ENCODE measurements at places on chromosomes 5 and 9.

GRCh38 chr9:1979741-1980367, 35.3 kb upstream of the SMARCA2 start:
- H3K36me3 ChIP-seq: no peaks in the 10 kb centered on the region
- H3K4me3 ChIP-seq: no peak overlapping the region
- no peaks in the 10 kb centered on the region for H3K4me1 ChIP-seq
- H3K27me3 ChIP-seq: no peaks in the 10 kb centered on the region
- H3K27ac ChIP-seq: no peak overlapping the region

DNA sequence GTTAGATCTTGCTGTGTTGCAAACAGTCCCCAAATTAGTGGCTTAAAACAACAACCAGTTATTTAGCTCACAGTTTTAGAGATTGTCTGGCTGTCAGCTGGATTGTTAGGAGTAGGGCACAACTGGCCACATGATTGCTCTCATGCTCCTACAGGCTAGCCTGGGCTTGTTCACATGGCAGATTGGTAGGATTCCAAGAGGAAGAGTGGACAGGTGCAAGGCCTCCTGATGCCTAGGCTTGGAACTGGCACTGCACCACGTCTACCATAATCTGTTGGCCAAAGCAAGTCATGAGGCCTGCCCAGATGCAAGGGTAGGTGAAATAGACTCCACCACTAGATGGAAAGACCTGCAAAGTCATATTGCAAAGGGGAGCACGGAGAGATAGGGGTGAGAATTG, 76.4 kb downstream of the ACER2 start:
- H3K36me3 ChIP-seq: no peaks in the 10 kb centered on the region
- H3K27me3 ChIP-seq: no peaks in the 10 kb centered on the region
- H3K27ac ChIP-seq: no peak overlapping the region
- no peak overlapping the region for H3K4me3 ChIP-seq
- no peaks in the 10 kb centered on the region for H3K4me1 ChIP-seq
- DNase-seq: no peak

GRCh38 chr9:134782921-134783698, 97.5 kb upstream of the FCN2 start:
- no peaks in the 10 kb centered on the region for H3K36me3 ChIP-seq
- no peaks in the 10 kb centered on the region for H3K4me1 ChIP-seq
- H3K27me3 ChIP-seq: no peaks in the 10 kb centered on the region
- H3K27ac ChIP-seq: no peak overlapping the region
- H3K4me3 ChIP-seq: no peak overlapping the region

- no peaks in the 10 kb centered on the region for H3K4me1 ChIP-seq
- no peaks in the 10 kb centered on the region for H3K27me3 ChIP-seq
- no peak overlapping the region for H3K27ac ChIP-seq
- no peak for DNase-seq
- H3K36me3 ChIP-seq: no peaks in the 10 kb centered on the region
- no peak overlapping the region for H3K4me3 ChIP-seq
Observed at GRCh38 chr5:43422143-43422542, 10.0 kb upstream of the CCL28 start.

DNA sequence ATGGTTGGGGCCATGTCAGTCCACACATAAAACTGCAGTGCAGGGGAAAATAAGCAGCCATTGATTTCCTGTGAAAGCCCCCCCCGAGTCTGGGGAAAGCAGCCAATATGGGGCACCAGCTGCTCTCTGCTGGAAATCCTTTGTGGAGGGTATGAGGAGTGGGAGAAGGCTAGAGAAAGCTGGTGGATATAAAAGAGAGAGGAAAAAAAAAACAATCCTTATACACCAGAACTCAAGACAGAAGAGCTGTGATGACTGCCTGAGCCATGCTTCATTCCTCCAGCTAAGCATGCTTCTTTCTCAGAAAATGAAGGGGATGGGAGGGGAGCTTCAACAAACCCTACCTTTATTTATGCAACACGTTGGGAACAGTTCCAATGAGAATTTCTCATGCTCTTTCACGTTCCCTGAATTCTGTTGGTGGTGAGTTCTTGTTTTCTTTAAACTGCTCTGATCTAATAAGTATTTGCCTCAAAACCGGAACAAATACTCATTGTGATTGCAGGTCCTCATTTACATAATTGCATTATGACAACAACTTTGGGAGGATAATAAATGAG, 688.0 kb upstream of the SEMA6A start:
- DNase-seq: no peak
- no peaks in the 10 kb centered on the region for H3K27me3 ChIP-seq
- no peak overlapping the region for H3K4me3 ChIP-seq
- no peak overlapping the region for H3K27ac ChIP-seq
- no peaks in the 10 kb centered on the region for H3K36me3 ChIP-seq
- no peaks in the 10 kb centered on the region for H3K4me1 ChIP-seq

GRCh38 chr5:151151793-151152192, 5.8 kb downstream of the ANXA6 start:
- H3K27ac ChIP-seq: peak overlapping the region; percentile 64
- no peaks in the 10 kb centered on the region for H3K36me3 ChIP-seq
- H3K4me3 ChIP-seq: no peak overlapping the region

DNA sequence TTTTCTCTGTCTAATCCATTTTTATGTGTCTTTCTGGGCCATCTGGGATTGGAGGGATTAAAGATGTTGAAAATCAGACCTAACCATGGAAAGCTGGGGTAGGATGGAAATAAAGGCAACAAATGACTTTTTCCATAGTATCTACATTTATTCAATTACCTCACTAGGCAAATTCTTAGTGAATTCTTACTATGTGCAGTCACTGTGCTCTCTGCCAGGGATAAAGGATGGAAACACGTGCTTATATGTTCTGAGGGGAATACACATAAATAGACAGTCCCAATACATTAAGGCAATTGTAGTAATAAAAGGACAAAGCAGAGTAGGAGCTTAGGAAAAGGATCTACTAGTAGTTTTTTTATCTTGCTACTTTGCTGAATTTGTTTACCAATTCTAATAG, 214.2 kb downstream of the PRR16 start:
- no peaks in the 10 kb centered on the region for H3K36me3 ChIP-seq
- H3K27me3 ChIP-seq: no peaks in the 10 kb centered on the region
- H3K4me3 ChIP-seq: no peak overlapping the region
- no peak for DNase-seq
- H3K4me1 ChIP-seq: peaks cover 6% of the 10 kb centered on the region
- no peak overlapping the region for H3K27ac ChIP-seq

DNA sequence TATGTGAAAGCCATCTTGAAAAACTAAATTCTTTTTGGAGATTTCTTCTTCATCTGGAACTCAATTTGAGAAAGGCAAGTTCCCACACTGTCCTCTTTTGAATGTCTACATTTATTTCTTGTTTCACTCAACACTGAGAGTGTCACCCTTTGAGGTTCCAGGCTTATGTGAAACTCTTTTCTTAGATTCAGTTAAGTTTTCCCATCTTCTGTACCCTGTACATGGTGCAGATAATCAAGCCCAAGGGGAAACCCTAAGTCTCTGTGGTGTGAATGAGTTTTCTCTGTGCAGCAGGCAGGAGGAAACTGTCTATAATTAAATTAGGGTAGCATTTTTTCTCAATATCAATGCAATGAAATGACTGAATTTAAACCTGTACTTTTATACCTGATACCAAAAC, 72.3 kb upstream of the PRLR start:
- no peak overlapping the region for H3K27ac ChIP-seq
- no peaks in the 10 kb centered on the region for H3K4me1 ChIP-seq
- H3K27me3 ChIP-seq: no peaks in the 10 kb centered on the region
- no peak for DNase-seq
- H3K4me3 ChIP-seq: no peak overlapping the region

- no peaks in the 10 kb centered on the region for H3K4me1 ChIP-seq
- no peak overlapping the region for H3K4me3 ChIP-seq
- no peaks in the 10 kb centered on the region for H3K27me3 ChIP-seq
- DNase-seq: peak; percentile 59
- no peak overlapping the region for H3K27ac ChIP-seq
Observed at GRCh38 chr5:452978-453710, 10.2 kb downstream of the EXOC3 start.

DNA sequence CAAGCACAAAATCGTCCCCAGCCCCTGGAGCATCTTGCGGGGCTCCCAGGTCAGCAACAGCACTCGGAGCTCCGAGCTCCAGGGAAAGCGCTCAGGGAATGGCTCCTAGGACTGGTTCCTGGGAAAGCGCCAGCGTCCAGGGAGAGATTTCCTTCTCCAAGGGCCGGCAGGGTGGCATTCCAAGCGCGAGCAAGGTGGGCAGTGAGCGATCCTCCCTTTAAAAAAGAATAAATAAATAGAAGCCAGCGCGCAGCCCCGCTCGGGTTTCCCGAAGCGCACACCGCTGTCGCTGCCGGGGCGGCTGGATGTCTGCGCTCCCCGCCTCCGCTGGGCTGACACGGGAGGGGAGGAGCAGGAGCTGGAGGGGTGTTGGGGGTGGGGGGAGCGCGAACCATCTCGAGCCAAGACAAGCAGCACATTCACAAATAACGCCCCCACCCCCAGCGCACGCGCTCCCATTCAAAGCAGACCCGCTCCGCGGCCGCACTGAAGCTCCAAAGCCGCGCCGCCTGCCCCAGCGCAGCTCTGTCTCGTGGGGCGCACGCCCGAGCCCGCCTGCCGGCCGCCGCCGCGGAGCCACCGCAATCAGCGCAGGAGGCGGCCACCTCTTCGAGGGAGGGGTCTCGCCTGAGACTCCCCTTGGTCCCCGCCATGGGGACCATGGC, 327.4 kb downstream of the SH3GL2 start:
- H3K27me3 ChIP-seq: no peaks in the 10 kb centered on the region
- no peaks in the 10 kb centered on the region for H3K36me3 ChIP-seq
- DNase-seq: peak; percentile 64
- H3K4me1 ChIP-seq: no peaks in the 10 kb centered on the region
- peak overlapping the region; percentile 33 for H3K27ac ChIP-seq
- H3K4me3 ChIP-seq: peak overlapping the region; percentile 65

DNA sequence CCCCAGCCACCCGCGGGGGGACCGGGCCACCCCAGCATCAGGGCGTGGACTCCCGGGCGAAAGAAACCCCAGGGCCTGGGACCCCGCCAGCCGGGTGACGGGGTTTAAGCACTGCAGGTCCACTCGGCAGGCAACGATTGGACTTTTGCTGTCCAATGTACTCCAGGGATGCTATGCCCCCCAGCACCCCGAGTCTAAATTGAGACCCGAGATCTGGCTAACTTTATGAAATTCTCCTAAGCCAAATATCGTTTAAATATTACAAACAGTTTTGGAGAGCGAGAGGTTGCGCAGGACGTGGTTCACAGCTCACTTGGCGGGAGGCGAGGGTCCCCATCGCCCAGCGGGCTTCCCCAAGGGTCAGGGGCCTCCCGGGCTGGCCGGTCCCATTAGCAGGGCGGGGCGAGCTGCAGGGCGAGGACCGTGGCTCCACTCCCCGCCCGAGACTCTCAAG, 384 bp upstream of the MRPS2 start:
- DNase-seq: no peak
- no peaks in the 10 kb centered on the region for H3K27me3 ChIP-seq
- H3K4me3 ChIP-seq: peak overlapping the region; percentile 74
- no peak overlapping the region for H3K27ac ChIP-seq
- H3K36me3 ChIP-seq: no peaks in the 10 kb centered on the region

- no peak overlapping the region for H3K4me3 ChIP-seq
- no peak for DNase-seq
- H3K36me3 ChIP-seq: no peaks in the 10 kb centered on the region
- H3K4me1 ChIP-seq: no peaks in the 10 kb centered on the region
- H3K27ac ChIP-seq: no peak overlapping the region
- H3K27me3 ChIP-seq: no peaks in the 10 kb centered on the region
Observed at GRCh38 chr9:110340306-110340705, 2.6 kb upstream of the TXNDC8 start.

- H3K27ac ChIP-seq: no peak overlapping the region
- no peak overlapping the region for H3K4me3 ChIP-seq
- H3K4me1 ChIP-seq: no peaks in the 10 kb centered on the region
- DNase-seq: peak; percentile 25
- H3K36me3 ChIP-seq: peaks cover 13% of the 10 kb centered on the region
- H3K27me3 ChIP-seq: no peaks in the 10 kb centered on the region
Observed at GRCh38 chr5:1325191-1325741, 19.6 kb downstream of the CLPTM1L start.

- no peak overlapping the region for H3K4me3 ChIP-seq
- H3K36me3 ChIP-seq: no peaks in the 10 kb centered on the region
- no peaks in the 10 kb centered on the region for H3K4me1 ChIP-seq
- no peak for DNase-seq
- no peaks in the 10 kb centered on the region for H3K27me3 ChIP-seq
Observed at GRCh38 chr5:10762776-10763500, 1.9 kb upstream of the DAP start.

GRCh38 chr5:169521366-169521983, 62.1 kb upstream of the SPDL1 start:
- H3K4me3 ChIP-seq: no peak overlapping the region
- H3K36me3 ChIP-seq: no peaks in the 10 kb centered on the region
- H3K27ac ChIP-seq: no peak overlapping the region
- no peaks in the 10 kb centered on the region for H3K4me1 ChIP-seq

DNA sequence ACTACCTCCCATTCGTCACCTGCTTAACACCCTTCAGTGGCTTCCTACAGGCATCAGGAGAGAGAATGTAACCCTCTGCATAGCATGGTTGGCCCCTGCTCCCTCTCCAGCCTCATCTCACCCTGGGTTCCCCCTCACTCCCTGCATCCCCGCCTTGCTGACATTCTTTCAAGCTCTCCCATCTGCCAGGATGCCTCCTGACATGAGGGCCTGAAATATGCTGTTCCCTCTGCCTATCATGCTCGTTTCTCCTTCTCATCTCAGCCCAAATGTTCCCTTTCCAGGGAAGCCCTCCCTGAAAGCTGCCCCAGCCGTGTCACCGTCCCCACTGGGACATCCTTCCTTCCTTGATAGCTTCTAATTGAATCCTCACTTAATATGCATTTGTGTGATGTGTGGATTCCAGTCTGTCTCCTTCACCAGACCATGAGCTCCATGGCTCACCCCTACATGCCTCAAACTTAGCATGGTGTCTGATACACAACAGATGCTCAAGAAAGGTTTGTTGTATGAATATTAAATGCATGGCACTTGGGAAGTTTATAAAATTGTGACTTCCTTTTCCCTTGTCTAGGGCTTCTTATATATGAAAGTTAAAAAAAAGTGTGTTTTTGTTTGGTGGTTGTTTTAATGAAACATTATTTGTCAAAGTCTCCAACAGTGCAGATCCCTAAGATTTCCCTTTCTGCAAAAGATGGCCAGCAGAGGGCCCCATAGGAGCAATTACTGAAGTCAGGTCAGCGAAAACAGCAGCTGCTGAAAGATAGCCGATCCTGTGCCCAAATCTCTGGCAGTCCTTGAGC, 7.3 kb upstream of the C5orf58 start:
- DNase-seq: peak; percentile 81
- no peaks in the 10 kb centered on the region for H3K27me3 ChIP-seq
- H3K4me1 ChIP-seq: no peaks in the 10 kb centered on the region
- H3K27ac ChIP-seq: no peak overlapping the region
- H3K36me3 ChIP-seq: no peaks in the 10 kb centered on the region

GRCh38 chr9:126198854-126199253, 127.8 kb upstream of the MVB12B start:
- H3K4me3 ChIP-seq: no peak overlapping the region
- DNase-seq: no peak
- H3K4me1 ChIP-seq: no peaks in the 10 kb centered on the region
- H3K27ac ChIP-seq: no peak overlapping the region
- no peaks in the 10 kb centered on the region for H3K36me3 ChIP-seq

- H3K36me3 ChIP-seq: no peaks in the 10 kb centered on the region
- no peak for DNase-seq
- peaks cover 3% of the 10 kb centered on the region for H3K4me1 ChIP-seq
- no peaks in the 10 kb centered on the region for H3K27me3 ChIP-seq
Observed at GRCh38 chr5:132372127-132372526, 2.6 kb downstream of the SLC22A5 start.

- no peak overlapping the region for H3K4me3 ChIP-seq
- DNase-seq: no peak
- H3K4me1 ChIP-seq: no peaks in the 10 kb centered on the region
Observed at GRCh38 chr5:152584103-152584502, 179.0 kb upstream of the NMUR2 start.
